ENCODE measurements at places on chromosomes 2 and 18.

DNA sequence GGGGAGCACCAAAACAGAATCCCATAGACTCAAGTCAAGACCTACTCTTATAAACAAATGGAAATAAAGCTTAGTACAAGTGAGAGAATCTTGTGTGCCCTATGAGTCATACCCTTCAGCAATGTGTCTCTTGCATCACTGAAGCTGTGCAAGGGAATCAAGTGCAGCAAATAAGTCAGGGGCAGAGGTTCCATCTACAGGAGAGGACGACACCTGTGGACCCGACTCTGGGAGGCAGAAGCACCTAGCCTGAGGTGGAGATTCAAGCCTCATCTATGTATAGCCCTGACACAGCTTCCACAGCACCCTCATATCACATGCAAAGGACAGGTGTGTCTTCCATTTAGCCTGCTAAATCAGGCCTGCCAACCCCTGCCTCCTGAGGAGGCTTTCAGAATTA lies 298.2 kb downstream of the CNTNAP5 start:
- DNase-seq = no peak

DNA sequence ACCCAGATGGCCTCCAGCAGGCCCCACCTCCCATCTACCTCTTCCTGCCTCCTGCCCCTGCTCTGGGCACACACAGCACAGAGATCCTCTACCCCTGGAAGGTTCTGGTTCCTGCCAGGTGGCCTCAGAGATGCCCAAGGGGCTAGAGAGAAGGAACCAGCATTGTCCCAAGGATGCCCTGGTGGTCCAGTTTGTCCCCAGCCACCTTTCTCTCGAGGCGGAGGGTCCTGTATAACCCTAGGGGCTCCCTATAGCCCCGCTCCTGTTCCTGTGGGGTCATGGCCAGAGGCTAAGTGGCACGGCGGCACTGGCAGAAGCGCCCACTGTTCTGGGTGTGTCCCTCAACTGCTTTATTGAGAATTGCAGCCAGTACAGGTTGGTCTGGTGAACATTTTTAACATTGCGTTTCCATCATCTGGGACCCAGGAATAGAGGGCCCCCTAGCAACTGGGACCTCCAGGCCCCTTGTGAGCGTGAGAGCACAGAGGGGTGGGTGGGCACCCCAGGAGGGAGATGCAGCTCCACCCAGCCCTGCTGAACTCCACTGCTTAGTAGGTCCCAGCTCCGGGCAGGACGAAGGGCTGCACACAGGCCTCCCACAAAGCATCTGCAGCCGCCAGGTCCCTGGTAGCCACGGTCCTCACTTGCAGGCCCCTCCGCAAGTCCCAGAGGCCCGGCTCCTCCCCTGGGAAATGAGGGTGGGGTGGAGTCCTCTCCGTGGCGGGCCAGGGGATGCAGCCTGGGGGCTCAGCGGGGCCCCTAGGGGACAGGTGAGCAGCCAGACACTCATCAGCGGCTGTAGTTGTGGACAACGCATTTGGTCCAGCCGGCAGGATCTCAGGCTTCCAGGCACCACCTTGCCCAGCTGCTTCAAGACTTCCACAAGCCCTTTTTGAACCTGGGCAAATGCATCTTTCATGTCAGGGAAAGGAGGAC lies 33.1 kb downstream of the GPC1 start:
- no peak for DNase-seq

GRCh38 chr2:147808520-147808919 lies 36.3 kb upstream of the ACVR2A start:
- no peak for DNase-seq

- DNase-seq = no peak
Observed at GRCh38 chr18:22639026-22639463, 221.3 kb upstream of the CTAGE1 start.

DNA sequence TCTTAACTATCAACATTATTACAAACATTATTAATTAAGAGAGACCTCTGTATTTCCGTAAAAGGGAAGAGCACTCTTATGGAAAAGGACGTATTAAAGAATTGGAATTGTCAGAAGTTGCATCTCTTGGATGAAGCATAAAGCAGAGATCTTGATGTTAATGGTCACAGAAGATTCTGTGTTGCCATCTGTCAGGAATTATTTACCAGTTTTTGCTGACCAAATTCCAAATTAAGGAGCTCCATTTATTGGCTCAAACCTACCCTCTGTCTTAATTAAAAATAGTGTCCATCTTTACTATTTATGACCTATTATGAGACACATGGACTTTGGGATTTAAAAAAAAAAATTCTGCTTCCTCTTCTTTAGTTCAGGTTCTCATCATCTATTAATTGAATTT lies 232.1 kb downstream of the ARHGAP15 start:
- no peak for DNase-seq

DNA sequence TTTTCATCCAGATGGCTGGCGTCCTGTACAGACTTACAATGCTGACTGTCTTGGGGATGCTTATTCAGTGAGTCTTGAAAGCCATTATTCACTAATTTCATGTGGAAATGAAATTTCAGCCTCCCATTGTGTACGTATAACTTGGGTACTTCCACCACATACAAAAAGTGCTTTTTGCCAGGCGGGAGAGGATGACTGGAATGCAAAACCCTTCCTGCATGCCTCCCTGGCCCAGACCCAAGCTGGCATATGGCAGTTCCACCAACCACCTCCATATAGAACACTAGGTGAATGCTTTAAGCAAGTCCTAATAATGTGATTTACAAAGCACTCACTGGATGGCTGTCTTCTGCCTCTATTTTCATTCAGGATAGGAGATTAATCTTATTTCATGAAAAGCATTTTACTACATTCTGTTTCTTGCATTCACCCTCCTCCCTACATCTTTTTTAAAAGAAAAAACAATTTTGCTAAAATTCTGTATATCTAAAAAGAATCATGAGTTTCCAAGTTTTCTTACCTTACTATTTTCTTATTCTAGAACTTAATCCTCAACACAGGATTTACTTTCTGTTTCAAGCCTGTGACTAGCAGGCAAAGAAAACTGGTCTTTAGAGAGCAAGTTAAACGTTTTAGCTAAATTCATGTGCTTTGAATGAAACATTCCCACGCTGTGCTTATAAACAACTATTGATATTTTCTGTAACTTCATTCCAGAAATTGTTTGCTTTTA lies 327.6 kb downstream of the NCKAP5 start:
- no peak for DNase-seq

DNA sequence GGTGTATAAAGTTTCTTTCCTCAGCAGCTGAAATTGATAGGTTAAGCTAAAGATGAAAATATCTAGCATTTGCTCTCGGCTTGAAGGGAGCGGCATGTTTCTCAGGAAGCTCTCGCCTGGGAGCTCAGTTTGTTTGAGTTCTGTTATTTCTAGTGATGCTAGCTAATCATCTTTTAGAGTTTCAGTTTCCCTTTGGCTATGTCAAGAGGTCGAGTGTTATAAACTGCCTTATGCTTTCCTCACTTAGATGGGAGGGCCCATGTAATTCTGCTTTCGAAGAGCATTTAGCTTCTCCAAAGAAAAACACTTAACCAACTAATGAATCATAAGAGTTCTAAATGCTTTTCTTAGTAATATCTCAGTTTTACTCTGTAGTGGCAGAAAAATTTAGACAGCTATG lies 33.6 kb downstream of the PLCL1 start:
- DNase-seq = no peak

DNA sequence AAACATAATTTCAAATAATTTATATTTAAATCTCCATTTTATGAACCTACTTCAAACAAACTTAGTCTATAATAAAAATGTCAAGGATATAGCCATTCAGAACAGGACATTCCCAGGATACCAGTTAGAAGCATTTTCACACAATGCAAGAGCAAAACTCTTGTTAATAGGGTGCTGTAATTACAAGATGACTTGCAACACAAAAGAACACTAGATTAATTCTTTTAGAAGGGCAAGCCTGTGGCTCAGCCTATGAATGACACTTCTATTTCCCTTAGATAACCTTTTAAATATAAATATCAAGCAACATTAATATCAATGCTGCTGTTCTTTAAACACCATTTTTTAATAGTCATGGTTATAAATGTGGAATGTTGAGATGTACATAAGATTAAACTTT lies 157.9 kb upstream of the SCN7A start:
- DNase-seq = no peak

GRCh38 chr18:21168880-21169279 lies 57.3 kb upstream of the ROCK1 start:
- no peak for DNase-seq

DNA sequence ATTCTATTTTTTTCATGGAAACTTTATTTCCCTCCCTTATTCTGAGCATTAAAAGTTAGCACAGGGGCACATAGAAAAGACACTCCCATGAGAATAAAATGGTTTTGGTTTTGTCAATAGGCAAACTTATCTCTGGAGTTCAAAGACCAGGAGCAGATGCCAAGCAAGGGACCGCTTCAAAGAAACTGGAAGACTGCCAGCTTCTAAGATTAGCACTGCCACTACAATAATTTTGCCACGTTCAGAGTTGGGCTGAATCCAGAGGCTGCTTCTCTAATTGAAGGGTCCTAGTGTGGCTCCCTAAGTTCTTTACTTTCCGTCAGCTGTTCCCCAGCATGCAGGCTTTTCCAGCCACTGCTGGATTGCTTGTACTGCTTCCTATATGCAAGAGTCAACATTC lies 681.0 kb upstream of the GCFC2 start:
- peak; percentile 64 for DNase-seq

DNA sequence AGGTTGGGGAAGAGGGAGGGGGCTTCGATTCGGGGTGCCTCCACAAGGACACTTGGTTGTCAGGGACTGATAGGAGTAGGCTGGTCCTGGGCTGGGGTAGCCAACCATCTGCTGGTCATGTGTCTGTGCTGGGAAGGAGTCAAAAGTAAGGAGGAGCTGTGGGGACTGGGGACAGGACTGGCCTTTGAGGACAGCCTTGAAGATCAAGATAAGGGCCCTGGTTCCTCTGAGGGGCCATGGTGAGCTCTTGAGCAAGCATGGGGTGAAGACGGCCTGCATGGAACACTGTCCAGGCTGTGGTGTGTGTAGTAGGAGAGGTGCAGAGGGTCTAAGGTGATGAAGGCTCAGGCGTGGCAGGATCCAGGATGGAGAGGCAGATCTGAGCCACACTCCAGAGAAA lies 1.7 kb downstream of the CYP27A1 start:
- no peak for DNase-seq

DNA sequence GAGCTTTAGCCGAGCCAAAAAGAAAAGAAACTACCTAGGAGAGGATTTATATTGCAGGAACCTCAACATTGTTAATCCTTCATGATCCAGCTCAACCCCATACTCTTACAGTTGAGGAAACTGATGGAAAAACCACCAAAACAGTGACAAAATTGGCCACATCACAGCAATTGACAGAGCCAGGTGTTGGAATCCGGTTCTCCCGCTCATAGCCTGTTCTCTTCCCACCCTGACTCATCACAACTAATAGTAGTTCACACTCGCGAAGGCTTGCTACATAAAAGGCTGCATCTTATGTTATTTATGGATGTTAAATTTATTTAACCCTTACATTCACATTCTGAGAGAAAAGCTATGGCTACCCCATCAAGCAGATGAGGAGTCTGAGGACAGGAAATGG lies 33.7 kb downstream of the SLC9A4 start:
- DNase-seq = no peak

DNA sequence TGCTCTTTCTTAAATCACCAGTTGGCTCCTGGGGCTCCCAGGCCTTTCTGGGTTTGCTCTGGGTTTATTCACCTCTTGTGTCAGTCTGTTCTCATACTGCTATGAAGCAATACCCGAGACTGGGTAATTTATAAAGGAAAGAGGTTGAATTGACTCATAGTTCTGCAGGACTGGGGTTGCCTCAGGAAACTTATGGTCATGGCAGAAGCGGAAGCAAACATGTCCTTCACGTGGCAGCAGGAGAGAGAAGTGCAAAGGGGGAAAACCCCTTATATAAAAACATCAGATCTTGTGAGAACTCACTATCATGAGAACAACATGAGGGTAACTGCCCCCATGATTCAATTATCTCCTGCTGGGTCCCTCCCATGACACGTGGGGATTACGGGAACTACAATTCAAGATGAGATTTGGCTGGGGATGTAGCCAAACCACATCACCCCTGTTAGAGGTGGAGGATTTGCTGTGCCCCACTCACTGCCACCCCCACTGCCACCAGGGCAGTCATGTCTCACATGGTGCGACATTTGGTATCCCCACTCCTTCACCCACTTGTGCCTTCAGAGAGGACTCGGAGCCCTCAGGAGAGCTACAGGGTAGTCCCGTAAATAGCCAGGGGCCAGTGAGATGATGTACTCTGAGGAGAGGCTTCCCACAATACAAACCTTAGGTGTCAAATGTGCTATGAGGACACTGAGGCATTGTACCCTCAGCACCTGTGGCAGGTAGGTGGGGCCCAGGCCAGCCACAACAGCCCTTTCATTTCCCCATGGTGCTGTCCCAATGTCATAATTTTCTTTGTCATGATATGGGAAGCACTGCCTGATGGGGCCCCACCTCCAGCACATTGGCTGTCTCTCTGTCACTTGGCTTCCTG lies 35.7 kb downstream of the CDC42EP3 start:
- no peak for DNase-seq

GRCh38 chr2:224017957-224018356 lies 21.1 kb downstream of the SERPINE2 start:
- no peak for DNase-seq

DNA sequence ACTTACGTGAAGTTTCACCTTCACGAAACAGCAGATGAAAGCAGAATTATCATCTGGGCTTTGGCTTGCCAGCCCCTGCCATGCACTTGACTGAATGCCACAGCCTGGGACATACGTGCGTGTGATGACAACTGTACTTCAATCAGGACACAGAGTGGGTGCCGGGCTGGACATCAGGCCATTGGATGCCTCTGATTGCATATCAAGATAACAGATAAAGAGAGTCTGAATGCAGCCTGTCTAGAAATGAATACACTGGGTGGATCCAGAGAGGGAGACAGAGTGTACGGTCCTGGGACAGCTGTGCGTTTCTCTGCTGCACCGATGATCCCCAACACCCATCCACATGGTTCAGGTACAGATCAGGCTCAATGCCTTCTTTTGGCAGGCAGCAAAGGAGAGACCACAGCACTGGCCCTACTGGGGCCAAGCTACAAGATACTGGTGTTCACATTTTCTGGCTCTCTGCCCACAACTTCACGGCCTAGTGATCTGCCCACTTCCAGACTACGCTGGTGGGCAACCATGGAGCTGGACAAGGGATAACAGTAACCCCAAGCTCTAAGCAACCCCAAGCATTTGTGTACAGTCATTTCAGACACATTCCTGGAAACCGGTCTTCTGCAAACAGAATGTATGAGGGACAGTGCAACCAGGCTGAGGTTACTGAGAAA lies 35.6 kb downstream of the FBLN7 start:
- DNase-seq = peak; percentile 13
